ENCODE measurements at places on chromosomes 12 and 14.

DNA sequence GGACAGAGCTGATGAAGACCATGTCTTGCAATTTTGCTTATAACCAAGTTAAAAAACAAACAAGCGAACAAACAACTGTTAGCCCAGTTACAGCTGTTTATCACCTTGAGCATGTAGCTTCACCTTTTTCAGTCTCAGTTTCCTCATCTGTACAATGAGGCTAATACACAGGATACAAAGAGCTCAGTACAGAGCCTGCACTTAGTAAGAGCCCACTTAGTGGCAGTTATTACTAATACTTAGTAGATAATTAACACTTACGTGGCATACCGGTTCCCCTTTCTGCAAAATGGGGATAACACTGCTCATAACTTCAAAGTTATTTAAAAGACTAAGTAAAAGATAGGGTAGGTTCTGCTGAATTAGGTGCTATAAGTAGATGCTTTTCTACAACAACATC is 228.0 kb downstream of the MON2 start:
- DNase-seq, result no peak

DNA sequence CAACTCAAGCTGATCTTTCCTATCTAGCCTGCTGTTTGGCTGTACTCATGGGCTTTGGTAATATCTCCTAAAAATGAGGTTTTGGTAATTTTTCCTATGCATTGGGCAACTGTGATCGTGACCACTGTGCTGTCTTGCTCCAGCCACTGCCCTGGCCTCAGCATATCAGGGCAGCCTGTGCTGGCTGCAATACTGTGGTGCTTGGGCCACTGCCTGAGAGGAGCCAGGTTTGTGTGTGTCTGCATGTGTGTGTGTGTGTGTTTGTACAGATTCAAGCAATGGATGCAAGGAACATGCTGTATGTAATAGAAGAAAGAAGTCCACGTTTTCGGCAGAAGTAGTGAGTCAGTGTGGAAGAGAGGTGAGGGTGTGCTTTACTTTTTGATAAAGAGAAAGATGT is 13.0 kb downstream of the ERG28 start:
- DNase-seq, result no peak

- DNase-seq, result no peak
These were observed 29.3 kb downstream of the KICS2 start for GRCh38 chr12:64192644-64193444.

DNA sequence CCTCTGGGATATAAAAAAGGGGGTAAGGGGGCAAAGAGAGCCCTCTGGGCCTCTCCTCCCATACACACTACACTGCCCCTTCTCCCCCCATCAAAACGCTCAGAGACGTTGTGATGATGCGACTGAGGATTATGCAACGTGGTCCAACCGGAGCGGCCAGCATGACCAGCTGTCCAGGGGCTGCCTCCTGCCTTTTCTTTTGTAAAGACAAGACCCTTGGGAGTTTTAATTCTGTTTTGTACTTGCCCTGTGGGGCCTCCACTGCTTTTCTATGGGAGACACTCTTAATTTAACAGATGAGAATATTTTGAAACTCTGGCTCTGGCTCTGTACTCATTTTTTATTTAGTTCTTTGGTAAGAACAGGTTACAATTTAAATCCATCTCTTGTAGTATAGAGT is 7.2 kb downstream of the MBD6 start:
- DNase-seq, result no peak

DNA sequence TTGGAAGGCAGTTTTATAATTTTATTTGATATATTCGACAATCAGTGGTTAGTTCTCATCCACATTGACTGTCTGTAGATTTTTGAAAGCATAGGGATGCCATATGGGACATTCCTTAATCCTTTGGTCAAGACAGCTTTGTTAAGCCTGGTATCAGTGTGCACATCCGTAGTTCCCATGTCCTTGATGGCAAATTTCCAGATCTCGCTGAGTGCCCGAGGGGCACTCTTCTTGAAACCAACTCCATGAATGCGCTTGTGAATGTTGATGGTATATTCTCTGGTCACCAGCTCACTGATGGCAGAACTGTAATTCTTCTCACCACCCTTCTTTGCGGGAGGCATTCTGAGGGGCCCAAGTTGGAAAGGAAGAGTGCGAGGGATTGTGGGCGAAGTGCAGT is 6.1 kb upstream of the DENND5B start:
- no peak for DNase-seq

DNA sequence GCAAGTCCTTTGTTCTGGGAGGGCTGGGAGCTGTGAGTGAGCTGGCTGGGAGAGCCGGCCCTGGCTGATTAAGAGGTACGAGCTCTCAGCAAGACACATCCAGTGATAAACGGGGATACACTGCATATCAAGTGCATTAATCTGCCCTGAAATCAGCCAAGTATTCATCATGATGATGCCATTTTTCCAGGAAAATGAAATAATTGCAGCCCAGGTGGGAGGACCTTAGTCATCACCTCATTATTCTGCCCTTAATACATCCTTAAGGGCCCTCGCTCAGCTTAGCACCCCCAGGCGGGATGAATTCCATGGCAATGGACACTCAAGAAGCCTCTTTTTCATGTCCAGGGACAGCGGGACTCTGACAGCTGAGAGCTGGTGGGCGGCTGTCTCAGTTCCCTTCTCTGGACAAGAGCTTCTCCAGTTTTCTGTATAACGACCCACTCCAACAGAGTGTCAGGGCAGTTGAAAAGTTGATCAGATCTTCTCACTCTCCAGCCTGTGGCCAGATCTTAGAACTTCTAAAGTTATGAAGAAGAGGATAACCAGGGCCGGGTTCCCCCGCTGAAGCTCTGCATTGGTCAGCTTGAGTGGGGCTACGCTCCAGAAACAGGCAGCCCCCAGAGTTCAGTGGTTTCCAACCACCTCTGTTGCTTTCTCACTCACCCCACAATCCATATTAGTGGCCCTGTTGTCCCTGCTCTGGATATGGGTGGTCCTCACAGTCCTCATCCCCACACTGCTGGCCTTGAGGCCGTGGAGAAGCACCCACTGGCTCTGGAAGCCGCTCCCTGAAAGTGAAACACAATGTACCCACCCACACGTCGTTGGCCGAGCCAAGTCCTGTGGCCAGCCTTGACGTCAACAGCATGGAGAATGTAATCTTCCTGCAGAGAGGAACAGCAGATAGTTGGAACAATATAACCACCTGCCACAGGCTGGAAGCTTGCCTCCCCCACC is 306.2 kb upstream of the DIO3 start:
- DNase-seq, result no peak

- DNase-seq, result peak; percentile 71
These were observed 36.0 kb downstream of the PTPN21 start for GRCh38 chr14:88518592-88519512.

DNA sequence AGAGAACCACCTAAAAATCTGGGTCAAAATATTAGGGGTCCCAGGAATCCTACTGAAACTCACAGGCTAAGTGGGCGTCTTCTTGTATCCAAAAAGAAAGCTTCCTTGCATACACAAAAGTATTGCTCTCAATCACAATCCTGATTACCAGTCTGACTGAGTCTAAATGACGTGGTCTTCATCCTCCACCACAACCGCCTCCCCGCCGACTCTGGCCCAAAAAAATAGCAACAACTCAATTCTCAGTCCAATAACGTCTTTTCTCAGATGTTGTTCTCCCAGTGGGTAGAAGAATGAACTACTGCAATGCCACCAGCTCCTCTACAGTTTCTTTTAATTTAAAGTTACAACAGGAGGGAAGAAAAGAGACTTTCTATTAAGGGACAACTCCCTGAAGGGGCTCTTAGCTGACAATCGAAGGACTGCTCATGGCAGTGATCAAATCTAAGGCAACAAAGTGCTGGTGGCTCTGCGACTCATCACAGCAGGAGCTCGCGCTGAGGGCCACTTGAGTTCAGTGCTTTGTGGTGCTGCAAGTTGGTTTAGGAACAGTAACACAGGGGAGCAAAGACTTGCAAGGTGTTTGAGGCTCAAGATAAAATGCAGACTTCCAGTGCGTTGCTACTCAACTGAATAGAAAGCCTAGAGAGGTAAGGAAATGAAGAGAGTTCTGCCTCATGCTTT is 394.1 kb downstream of the BCAT1 start:
- no peak for DNase-seq

GRCh38 chr14:93343266-93343665 is 3.7 kb upstream of the COX8C start:
- no peak for DNase-seq

- peak; percentile 91 for DNase-seq
These were observed 1.6 kb downstream of the FMNL3 start for GRCh38 chr12:49705479-49706134.

- no peak for DNase-seq
These were observed 25.7 kb downstream of the JKAMP start for GRCh38 chr14:59510001-59510400.

DNA sequence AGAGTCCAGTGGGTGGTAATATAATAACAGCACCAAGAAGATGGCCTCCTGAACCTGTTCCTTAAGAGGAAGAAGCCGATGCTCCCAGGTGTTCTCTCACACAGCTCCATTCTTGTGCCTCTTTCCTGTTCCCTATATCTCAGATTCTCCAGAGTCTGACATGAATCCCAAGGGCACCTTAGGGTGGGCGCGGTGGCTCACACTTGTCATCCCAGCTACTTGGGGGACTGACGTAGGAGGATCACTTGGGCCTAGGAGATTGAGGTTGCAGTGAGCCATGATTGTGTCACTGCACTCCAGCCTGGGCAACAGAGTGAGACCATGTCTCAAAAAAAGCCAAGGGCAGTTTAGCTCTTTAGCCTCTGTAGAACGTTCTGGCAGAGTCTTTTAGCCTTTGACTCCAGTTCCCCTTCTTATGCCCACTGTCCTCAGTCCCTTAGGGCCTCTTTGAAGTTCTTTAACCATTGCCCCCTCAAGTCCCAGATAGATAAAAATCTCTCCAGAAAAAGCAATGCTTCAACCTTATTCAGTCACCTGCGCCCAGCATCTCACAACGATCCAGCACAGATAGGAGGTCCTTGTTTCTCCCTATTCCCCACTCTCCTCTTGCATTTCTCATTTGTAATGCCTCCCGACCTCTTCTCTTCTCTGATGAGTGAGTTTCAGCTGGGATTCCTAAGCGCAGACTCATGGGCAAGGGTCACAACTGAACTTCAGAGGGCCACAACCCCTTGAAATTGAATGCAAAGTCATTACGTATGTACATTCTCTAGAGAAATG is 4.7 kb downstream of the CCDC184 start:
- DNase-seq, result no peak

DNA sequence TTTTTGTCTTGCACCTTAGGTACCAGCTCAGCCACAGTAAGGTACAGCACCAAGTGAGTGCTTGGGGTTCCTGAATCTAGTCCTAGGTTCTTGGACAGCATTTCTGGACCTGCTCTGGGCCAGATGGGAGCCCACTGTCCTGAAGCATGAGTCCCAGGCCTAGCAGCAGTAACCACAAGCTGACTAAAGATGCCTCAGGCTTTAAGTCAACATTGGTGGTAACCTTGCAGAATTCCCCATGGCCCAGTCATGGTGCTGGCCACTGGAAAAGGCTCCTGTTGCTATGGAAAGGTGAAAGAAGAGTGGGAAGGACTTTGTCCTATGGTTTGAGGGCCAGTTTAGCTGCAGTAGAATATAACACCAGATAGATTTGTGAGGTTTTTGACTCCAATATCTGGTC is 86.9 kb upstream of the CLEC14A start:
- DNase-seq, result peak; percentile 92

- DNase-seq, result peak; percentile 61
These were observed 545.1 kb upstream of the ATP2B1 start for GRCh38 chr12:90253674-90254181.

DNA sequence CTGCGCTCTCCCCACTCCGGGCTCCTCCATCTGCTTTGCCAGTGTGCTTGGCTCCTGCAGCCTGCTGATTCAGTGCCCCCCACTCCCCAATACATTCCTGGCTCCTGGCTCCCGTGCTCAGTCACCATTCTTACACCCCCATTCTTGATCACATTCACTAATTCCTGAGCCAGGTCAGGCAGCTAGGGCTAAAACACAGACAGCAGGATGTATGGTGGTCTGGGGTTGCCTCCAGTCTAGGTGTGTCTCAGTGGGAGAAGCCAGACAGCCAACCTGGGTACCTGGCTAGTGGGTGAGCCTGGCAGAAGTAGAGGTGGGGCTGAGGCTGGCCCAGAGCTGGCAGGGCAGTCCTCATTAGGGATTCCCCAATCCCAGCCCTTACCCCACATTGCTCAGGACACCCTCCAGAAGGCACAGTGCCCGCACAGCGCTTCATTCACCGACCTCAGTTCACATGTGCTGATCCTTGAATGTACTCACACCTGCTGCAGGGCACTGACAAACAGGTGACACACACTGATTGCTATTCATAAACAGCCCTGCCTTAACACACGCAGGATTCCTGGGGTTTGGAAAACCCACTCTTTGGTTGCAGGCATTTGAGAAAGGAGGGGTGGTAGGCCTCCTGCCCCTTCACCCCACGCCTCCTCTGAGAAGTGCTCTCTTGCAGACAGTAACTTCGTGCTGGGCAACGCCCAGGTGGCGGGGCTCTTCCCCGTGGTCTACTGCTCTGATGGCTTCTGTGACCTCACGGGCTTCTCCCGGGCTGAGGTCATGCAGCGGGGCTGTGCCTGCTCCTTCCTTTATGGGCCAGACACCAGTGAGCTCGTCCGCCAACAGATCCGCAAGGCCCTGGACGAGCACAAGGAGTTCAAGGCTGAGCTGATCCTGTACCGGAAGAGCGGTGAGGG is 1.7 kb downstream of the KCNH3 start:
- DNase-seq, result no peak

GRCh38 chr12:26172013-26172412 is 23.4 kb upstream of the SSPN start:
- no peak for DNase-seq
